ENCODE measurements at places on chromosomes 13 and 19.

- no peak for DNase-seq
These were observed 6.4 kb downstream of the DACH1 start for GRCh38 chr13:71860547-71861138.

DNA sequence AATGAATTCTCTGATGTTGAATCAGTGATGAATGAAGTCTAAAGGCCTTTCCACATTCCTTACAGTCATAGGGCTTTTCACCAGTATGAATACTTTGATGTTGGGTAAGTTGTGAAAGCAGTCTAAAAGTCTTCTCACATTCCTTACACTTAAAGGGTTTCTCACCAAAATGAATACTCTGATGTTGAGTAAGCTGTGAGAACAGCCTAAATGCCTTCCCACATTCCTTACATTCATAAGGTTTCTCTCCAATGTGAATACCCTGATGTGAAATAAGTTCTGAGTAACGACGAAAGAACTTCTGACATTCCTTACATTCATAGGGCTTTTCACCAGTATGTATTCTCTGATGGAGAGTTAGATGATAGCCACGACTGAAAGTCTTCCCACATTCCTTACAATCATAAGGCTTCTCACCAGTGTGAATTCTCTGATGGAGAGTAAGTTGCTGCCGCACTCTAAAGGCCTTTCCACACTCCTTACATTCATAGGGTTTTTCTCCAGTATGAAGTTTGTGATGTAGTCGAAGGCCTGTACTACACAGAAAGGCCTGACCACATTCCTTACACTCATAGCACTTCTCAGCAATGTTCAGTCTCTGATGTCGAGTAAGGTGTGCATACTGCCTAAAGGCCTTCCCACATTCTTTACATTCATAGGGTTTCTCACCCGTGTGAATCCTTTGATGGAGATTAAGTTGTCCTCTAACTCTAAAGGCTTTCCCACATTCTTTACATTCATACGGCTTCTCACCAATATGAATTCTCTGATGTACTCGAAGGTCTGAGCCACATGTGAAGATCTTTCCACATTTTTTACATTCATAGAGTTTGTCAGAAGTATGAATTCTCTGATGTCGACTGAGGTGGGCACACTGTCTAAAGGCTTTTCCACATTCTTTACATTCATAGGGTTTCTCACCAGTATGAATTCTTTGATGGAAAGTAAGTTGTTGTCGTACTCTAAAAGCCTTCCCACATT is 19.9 kb downstream of the ZFP30 start:
- no peak for DNase-seq

- DNase-seq, result no peak
These were observed 301.2 kb downstream of the GPC6 start for GRCh38 chr13:93527748-93528297.

- no peak for DNase-seq
These were observed 10.5 kb upstream of the ELL start for GRCh38 chr19:18532168-18532890.

DNA sequence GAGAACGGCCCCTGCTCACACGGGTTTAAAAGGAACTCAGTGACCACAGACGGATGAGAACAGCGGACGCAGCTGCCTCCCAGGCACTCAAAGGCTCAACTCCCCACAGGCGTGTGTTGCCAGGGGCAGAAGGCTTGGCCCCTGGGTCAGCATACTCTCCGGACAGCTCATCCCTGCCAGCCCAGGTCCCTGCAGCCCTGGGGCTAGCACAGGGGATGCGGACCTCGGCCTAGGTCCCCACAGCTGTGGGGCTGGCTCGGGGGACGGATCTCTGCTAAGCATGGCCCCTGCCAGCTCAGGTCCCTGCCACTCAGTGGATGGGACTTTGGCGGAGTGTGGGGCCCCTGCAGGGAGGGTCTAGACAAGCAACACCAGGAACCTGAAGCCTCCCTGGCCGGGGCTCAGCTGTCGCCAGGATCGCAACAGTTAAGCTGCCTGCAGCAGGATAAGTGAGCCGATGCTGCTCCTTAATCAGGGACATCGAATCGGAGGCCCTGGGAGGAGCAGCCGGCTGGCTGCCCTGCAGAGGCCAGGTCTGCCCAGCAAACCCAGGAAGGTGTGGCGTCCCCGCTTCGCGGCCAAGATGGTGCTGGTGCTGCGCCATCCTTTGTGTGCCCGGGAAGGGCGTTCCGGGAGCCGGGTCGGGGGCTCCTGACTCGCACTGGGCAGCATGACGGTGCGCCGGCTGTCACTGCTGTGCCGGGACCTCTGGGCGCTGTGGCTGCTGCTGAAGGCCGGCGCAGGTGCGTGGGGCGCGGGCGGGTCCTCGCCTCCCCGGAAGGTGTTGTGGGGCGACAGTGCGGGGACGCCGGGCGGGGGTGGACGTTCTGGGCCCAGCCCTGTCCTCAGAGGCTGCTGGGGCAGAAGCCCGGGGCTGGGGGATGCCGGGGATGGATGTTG is 32.5 kb downstream of the MCF2L start:
- DNase-seq, result peak; percentile 80

DNA sequence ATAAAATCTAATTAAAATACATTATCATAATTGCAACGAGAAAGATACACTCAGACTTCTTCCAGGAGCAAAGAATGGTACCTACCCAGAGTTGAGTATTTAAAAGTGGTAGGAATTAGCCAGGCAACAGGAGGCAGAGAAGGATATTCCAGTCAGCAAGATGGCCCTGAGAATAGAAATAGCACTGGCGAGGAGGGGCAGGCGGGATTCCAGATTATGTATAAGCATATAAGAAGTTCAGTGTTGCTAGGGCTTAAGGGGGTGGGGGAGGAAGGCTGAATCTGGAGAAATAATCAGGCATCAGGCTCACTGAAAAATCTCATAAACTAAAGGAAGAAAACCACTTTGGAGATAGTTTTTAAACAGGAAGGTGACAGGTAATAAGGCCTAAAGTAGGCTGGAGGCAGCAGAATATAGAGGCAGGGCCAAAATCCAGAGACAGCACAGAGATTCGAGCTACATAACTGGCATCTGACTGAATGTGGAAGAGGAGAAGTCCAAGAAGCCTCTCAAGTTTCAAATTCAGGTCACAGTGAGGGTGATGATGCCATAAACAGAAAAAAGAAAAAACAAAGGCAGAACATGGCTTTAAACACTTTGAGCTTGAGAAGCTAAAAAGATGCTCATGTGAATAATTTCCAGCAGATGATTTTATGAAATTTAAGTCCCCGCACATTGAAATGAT is 7.5 kb downstream of the KPNA3 start:
- DNase-seq, result no peak

DNA sequence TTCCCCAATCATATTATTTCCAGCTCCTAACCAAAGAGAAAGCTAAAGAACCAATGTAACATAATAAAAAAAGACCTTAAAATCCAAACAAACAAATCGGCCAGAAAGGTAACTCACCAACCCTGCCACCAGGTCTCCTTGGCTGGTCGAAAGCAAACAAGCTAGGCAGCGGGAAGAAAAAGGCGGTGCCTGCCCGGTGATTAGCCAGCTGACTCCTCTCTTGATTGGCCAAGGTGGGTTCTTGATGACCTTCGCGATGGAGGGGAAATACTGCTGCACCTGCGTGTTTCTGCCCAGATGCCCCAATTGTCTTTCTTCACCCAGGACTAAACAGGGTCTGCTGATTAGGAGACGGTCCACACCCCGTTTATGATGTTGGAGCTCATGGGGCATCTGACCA is at the start of gene NLRP11:
TSS of gene NLRP11 (minus strand) at position 154 of the 400 bp plus-strand sequence. CDS start 13,825 bp downstream, outside the sequence.
- DNase-seq, result no peak

- DNase-seq, result peak; percentile 78
These were observed 460.8 kb downstream of the KLF5 start for GRCh38 chr13:73519396-73520116.

DNA sequence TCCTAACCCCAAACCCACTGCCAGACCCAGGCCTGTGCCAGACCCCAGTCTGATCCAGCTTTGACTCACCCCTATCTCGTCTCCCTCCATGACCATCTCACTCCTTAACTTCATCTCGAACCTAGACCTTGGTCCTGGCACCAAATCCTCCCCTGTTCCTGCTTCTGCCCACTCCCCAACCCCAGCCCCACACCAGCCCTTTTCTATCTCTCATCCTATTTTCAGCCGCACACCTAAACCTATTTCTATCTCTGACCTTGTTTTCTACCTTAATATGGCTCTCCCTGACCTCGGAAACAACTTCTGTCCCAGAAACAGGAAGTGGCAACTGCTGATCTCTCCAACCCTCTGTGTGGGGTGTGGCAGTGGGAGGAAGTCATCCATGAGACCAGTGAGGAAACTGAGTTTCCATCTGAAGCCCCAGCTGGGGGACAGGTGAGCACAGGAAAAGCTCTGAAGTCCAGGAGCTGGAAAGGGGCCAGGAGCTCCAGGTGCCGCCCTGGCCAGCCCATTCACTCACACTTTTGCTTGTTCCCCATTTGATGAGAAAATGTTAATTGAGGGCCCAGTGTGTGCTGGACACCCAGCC is 13.7 kb downstream of the PTH2 start:
- DNase-seq, result no peak

DNA sequence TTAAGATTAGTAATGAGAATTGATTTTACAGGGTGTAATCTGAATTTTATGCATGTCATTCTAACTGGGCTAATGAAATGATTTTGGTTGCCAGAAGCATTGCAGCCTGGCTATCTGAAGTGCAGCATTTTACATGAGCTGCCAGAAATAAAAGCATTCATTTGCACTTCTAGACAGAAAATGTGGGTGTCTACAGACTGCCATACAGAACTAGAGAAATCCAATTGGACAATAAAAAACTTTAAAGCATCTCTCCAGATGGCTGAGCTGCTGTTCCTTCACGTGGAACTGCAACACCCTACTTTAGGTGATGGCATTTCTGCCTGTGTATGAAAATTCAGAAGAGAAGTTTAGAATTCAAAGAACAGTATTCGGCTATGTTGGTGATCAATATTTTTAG is 450.1 kb upstream of the SLITRK1 start:
- DNase-seq, result no peak

DNA sequence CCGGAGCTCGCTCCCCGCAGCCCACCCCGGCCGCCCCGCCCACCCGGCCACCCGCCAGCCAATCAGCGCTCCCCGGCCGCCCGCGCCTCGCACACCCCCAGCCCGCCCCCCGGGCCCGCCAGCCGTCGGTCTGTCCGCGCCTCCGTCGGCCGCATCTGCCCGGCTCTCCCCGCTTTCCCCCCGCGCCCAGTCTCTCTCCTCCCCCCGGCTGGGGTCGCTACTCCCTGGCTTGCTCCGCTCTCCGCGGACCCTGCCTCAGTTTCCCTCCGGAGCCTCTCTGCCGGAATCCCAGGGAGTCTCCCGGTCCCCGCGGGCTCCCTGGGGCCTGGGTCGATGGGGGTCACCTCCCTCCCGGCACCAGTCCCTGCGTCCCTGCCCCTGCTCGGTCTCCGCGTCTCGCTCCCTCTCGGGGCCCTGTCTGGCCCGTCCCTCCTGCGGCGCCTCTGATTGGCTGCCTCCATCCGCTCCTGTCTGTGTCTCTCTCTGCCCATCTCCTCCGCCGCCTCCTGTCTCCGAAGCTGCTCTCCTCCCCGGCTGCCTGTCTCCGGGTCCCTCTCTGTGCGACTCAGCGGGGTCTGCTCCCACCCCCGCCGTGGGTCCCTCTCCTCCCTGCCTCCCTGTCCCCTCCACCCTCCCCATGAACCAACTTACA is 484 bp downstream of the IL11 start:
- DNase-seq, result no peak

- no peak for DNase-seq
These were observed 31.7 kb downstream of the CEBPG start for GRCh38 chr19:33405254-33405552.

DNA sequence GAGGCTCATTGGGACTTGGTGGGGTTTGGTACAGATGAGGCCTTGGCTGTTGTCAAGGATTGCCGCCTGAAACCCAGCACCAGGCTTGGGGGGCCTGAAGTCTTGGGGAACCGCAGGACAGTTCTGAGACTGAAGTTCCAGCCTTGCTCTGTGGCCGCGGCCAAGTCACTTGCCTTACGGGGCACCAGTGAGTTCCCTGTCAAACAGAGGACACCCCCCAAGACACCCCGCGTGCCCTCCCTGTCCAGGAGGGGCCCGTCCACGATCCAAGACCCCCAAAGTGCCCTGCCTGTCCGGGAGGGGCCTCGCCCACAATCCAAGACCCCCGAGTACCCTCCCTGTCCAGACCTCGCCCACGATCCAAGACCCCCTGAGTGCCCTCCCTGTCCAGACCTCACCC is 2.5 kb downstream of the CDC34 start:
- no peak for DNase-seq

DNA sequence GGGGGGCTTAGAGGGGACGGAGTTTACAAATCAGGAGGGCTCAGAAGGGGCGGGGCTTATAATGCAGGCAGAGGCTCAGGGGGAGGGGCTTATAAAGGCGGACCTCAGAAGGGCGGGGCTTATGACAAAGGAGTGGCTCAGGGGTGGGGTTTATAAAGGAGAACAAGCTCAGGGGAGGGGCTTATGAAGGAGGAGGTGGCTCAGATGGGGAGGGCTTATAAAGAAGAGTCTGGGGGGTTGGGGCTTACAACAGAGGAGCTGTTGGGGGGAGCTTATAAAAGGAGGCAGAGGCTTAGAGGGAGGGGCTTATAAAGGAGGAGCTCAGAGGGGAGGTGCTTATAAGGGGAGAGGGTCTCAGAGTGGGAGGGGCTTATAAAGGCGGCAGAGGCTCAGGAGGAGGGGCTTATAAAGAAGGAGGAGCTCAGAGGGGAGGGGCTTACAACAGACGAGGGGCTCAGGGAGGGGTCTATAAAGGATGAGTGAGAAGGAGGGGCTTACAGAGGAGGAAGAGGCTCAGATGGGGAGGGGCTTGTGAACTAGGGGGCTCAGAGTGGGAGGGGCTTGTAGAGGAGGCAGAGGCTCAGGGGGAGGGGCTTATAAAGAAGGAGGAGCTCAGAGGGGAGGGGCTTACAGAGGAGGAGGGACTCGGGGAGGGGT is 1.0 kb downstream of the SMIM24 start:
- no peak for DNase-seq

GRCh38 chr13:102100234-102100633 is 301.6 kb downstream of the FGF14 start:
- DNase-seq, result no peak

- no peak for DNase-seq
These were observed 370.6 kb downstream of the TSHZ3 start for GRCh38 chr19:30978639-30979038.

- no peak for DNase-seq
These were observed 161.5 kb downstream of the MZT1 start for GRCh38 chr13:72565893-72566292.

DNA sequence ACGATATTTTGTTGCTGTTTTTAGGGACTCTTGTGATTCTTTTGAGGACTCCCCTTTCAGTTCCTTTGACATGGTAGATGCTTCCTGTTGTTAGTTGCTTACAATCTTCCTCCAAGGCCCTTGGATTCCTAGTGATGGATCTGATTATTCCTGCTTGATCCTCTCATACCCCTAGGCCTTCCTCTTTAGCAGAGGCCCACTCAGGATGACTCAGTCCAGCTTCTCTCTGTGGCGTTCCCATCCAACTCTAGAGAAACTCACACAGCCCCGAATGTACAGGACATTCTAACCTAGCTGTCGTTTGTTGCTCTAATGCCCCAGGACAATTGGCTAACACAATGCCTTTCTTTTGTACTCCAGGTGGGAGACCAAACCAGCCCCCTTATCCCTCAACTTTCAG is 191.4 kb downstream of the POSTN start:
- no peak for DNase-seq

GRCh38 chr13:111572956-111573761 is 252.7 kb downstream of the TEX29 start:
- DNase-seq, result no peak

GRCh38 chr13:77415253-77416071 is 88.6 kb upstream of the MYCBP2 start:
- no peak for DNase-seq

- no peak for DNase-seq
These were observed 173.9 kb upstream of the SERP2 start for GRCh38 chr13:44199627-44200207.

GRCh38 chr13:97537110-97537509 is 103.1 kb downstream of the RAP2A start:
- DNase-seq, result no peak

Measured in NCI-H2107 (cell line).